NCI-H1694 (cell line): ENCODE measurements at places on chromosomes 11 and 22.

DNA sequence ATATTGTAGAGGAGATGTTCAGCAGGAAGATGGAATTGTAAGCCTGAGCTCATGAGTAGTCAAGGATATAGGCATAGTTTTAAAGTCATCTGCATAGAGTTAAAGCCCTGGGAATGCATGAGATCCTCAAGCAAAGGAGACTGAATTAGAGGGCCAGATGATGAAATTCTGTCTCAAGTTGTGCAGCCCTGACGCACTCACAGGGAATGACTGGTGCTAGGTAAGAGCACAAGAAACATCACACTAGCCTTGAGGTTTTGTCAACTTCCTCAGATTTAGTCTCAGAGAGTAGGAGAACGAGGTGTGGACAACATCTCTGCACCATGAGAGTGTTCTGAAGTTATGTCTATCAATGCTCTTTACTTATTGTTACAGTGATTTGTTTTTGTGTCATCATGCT lies 5.8 kb downstream of the RAB38 start:
- no peak for DNase-seq

DNA sequence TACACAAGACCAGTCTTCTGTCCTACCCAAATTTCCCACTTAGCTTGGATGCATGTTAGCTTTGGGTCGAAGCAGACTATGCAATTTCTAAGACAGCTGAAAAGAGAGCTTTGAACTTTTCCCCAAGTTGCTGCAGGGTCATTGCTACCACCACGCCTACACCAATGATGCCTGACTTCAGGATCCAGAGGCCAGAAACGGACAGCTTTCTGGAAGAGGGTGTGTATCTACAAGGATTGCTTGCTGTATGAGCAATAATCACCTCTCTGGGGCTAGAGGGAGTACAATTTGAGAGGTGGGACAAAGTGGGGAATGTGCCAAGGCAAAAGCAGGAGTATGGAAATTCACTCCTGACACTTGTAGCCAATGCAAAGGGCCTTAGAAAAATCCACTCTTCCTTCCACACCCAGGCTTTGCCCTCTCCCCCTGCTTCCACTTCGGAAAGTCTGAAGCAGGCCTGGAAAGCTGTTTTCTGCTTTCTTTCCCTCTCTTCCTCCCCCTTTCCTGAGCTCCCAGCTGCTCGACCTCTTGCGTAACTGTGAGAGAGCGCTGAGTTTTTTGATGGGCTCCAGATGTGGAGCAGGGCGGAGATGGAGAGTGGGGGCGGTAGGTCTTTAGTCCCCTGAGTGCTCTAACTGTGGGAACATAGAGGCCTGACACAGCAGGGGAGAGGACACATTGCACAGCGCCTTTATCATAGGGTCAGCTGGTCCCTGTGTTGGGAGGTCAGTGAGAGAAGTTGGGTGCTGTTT lies 2.1 kb upstream of the PHLDB1 start:
- DNase-seq = no peak

DNA sequence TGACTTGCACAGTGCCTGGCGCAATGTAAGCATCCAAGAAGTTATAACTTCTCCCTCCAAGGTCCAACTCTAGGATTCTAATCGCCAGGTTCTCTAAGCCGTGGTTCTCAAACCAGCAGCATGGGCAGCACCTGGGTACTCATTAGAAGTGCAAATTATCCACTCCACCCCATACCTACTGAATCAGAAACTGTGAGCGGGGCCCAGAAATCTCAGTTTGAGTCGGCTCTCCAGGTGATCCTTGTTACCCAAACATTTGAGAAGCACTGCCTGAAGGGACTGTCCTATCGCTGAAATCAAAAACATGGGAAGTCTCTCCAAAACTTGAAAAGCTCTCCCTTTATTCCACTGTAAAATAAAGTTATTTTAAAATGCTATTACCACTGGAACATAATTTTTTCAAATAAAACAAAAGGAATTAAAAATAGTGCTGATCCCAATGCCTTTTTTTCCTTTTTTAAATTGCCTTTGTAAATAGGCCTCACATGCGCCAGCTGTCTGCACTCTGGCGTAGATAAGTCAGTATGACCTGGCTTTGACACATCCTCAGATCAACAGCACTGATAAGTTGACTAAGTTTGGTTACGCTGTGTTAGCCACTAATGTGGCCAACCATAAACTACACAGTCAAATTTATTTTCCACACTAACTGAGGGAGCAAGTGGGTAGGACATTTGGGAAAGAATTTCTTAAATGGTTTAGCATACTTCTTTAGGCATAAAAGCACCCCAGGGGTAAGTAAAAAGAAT lies 8.4 kb upstream of the CTR9 start:
- DNase-seq = no peak

DNA sequence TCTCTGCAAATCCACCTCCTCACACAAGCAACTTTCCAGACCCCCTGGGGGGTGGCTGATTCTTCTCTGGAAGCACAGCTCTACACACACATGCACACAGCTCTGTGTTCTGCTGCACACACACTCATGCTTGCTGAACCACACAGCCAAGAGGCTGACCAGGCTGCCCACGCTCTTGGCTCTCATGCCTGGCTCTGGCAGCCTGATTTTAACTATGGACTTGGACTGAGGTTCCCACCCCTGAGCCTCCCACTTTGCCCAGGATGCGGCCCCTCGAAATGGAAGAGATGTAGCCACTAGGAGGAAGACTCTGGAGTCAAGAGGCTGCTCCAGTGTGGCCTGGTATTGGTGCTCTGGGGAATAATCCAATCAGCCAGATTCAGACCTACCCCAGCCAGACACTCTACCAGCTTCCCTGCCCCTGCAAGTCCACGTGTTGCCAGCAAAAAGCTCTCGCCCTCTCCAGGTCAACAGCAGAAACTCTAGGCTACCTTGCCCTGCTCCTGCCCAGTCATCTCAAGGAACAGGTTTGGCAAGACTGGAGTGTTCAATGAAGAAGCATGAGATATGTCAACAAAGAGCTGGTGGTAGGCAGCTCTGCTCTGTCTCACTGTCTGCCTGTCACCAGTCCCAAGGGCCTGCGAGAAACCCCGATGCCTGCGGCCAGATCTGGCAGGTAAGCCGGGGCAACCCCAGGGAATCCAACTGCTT lies 8.8 kb upstream of the CASTOR1 start:
- no peak for DNase-seq

- no peak for DNase-seq
Measured at GRCh38 chr22:43541022-43541421, 129.2 kb downstream of the MPPED1 start.

DNA sequence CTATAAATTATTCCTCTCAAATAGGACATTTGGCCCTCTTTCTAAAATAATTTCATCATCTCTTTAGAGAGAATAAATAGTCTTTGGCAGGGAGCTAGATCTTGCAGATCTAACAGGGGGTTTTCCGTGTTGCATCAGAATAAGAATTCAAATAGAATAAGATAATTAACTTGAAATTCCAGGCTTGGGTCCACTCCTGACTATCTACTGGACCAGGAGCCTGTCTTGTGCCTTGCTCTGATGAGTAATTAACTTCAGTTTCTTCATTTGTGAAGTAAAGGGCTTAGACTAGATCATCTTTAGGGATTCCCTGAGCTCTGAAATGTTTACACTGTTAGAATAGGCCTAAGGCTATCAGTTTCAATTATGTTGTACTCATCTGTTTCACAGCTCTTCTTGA lies 23.5 kb upstream of the TMEM123 start:
- DNase-seq = no peak

DNA sequence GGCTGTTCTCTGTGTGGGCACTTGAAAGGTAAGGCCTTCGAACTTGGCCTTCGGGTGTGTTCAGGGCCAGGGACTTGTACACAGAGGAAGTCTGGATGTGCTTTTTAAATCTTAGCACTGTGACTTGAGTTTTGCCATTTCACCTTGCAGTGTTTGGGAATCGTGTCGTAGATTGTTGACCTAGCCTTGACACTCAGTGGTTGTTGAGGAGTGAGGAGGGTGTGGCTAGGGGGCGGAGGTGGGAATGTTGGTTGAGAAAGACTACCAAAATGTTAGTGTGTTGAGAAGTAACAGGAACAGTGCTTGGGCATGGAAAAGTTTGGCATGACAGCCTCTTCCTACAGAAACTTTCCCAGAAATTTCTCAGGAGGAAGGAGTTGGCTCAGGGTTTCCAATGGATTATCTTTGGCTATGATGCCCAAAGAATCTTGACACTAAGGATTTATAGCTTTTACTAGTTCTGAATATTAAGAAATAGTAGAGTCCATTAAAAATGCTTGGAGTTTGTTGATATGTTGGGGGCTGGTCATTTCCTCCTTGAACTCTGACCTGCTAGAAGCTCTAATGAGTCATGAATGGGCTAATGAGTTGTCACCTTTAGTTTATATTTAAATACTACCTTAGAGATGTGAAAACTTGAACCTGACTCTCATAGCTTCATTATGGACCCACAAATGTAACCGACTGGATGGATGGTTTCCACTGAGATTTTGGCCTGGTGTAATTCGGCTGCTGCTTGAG lies 40.6 kb downstream of the BARX2 start:
- DNase-seq = no peak

GRCh38 chr11:3837793-3838192 lies 3.0 kb downstream of the RHOG start:
- no peak for DNase-seq

DNA sequence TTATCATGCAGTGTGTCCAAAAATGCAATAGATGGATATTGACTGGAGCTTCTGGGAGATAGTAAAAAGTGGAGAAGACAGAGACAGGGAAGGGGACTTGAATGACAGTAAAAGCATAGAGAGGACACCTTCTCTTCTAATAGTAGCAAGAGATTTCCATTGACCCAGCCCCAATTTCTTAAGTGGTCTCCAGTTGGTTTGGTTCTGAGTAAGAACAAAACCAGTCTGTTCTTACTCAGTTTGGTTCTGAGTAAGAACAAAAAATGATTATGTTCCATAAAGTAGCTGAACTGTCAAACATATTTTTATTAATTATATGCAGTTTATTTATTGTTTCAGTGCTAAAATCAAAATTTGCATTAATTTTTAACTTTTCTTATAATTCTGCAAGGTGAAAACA lies 316.8 kb upstream of the MPPED2 start:
- no peak for DNase-seq
